ENCODE measurements at places on chromosomes 3 and 15. TPM values are rescaled to one million over a fixed set of nuclear protein-coding genes. Genes with fewer than 3 reads are reported as not detected.

LRRK1 gene
- 5.7 TPM for polyA plus RNA-seq

RASGRF1 gene
- 28.8 TPM for polyA plus RNA-seq

CDC25A gene
- polyA plus RNA-seq: 0.87 TPM

NDN gene
- polyA plus RNA-seq: 31.1 TPM

SIAH2 gene
- polyA plus RNA-seq: 24.2 TPM
